Caudate nucleus (tissue), 63 donors: ENCODE measurements at places on chromosomes 3 and 15.

DNA sequence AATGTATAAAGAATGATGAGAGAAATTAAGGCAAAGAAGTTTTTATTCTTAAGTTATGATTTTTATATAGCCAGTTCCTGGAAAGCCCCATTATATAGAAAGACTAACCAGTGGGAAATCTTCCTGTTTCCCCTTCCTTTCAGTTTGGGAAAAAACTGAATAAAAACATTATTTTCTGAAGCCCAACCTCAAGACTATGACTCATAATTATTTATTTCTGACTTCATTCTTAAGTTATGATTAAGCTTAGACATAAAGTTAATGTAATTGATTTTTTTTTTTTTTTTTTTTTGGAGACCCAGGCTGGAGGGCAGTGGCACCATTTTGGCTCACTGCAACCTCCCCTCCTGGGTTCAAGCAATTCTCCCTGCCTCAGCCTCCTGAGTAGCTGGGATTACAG lies 55.8 kb downstream of the TRPC1 start:
- no peak for DNase-seq

GRCh38 chr15:99956022-99956775 lies 223.0 kb upstream of the LYSMD4 start:
- DNase-seq = no peak

DNA sequence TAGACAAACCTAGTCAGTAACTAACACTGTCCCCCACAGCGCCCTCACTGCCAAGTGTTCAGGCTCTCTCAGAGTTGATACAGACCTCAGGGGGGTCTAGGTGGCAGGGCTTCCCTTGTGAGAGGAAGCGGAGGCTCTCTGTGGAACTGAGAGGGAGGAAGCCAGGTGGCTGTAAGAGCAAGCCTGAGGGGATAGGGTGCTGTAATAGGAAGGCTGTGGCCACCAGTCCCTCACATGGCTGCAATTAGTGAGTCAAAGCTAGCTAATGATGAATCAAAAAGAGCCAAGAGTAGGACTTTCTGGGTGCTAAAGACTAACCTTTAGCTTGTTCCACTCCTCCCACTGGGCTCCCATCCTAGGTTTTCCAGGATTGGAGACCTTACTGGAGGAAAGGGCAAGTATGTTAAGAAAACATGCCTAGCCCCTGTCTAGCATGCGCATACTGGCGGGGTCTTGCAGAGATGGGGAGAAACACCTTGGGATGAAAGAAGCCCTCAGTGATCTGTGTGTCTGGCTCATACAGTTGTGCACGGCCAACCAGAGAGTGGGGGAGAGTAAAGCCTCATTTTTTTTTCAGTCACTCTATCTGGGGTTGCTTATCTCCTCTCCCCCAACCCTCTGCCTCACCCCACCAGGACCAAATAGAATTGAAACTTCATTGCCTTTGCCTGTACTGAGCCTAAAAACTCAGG lies 13.3 kb upstream of the SOX2 start:
- no peak for DNase-seq

- DNase-seq = no peak
Measured at GRCh38 chr3:70620956-70621355, 308.5 kb upstream of the MDFIC2 start.

DNA sequence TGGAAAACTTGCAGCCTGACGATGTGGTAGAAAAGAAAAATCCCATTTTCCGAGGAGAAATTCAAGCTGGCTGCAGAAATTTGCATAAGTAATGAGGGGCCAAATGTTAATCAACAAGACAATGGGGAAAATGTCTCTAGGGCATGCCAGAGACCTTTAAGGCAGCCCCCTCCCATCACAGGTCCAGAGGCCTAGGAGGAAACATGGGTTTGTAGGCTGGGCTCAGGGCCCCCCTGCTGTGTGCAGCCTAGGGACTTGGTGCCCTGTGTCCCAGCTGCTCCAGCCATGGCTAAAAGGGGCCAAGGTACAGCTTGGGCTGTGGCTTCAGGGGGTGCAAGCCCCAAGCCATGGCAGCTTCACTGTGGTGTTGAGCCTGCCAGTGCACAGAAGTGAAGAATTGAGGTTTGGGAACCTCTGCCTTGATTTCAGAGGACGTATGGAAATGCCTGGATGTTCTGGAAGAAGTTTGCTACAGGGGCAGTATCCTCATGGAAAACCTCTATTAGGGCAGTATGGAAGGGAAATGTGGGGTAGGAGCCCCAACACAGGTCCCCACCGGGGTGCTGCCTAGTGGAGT lies 75.9 kb upstream of the CADPS start:
- DNase-seq = no peak
